ENCODE measurements at places on chromosomes 11 and 22. TPM values are rescaled to one million over a fixed set of nuclear protein-coding genes. Genes with fewer than 3 reads are reported as not detected.
A peak's percentile ranks its signal among the peaks of the same experiment; 100 is the strongest.

DNA sequence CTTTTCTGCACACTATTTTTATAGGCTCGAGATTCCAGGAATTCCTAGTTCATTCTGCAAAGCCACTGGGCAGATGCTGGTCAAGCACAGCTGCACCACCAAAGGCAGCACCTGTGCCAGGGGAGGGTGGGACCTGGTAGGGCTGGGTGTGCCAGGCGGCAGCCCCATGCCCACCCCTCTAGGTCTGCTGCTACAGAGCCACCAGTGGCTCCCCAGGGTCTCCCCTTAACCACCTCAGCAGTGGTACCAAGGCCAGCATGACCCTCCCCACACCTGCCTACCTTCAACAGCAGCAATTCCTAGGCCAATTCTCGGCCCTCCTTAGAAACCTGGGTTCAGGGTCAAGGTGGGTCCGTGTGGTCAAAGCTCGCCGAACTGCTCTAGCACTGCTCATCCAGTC is 39.5 kb downstream of the PHF21B start:
- H3K4me3 ChIP-seq = no peak overlapping the region
- DNase-seq = no peak
- H3K27me3 ChIP-seq = peaks cover 7% of the 10 kb centered on the region
- H3K4me1 ChIP-seq = no peaks in the 10 kb centered on the region
- H3K36me3 ChIP-seq = no peaks in the 10 kb centered on the region

DNA sequence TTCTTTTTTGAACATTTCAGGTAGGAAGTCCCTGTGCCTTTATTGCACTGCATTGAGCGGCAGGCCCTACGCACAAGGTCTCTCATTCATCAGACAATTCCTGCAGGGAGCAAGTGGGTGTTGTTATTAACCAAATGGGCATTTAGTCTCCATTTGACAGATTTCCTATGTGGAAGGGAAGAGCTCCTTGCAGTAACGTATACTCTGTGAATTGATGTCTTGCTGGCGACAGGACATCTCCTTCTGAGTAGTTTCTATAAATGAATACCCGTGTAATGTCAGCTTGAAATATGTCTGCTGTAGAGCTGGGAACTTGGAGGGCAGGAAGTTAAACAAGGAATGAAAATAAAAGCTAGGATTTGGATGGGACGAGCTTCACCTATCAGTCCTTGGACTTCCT is 3.7 kb downstream of the OR5B21 start:
- no peak for DNase-seq
- peaks cover 22% of the 10 kb centered on the region for H3K4me1 ChIP-seq
- peaks cover 17% of the 10 kb centered on the region for H3K36me3 ChIP-seq
- H3K27me3 ChIP-seq = no peaks in the 10 kb centered on the region
- H3K27ac ChIP-seq = peak overlapping the region; percentile 9

- DNase-seq = no peak
- no peaks in the 10 kb centered on the region for H3K36me3 ChIP-seq
- H3K4me1 ChIP-seq = no peaks in the 10 kb centered on the region
- no peak overlapping the region for H3K27ac ChIP-seq
- no peak overlapping the region for H3K4me3 ChIP-seq
These were observed 16.0 kb upstream of the ELF5 start for GRCh38 chr11:34529643-34530042.

- H3K27me3 ChIP-seq = peaks cover 2% of the 10 kb centered on the region
- H3K4me1 ChIP-seq = no peaks in the 10 kb centered on the region
- no peaks in the 10 kb centered on the region for H3K36me3 ChIP-seq
These were observed 161.2 kb upstream of the NAV2 start for GRCh38 chr11:19551457-19551856.

GRCh38 chr11:84865791-84866535 is 761.2 kb downstream of the DLG2 start:
- no peak overlapping the region for H3K27ac ChIP-seq
- no peak for DNase-seq
- H3K4me3 ChIP-seq = no peak overlapping the region
- no peaks in the 10 kb centered on the region for H3K27me3 ChIP-seq

DNA sequence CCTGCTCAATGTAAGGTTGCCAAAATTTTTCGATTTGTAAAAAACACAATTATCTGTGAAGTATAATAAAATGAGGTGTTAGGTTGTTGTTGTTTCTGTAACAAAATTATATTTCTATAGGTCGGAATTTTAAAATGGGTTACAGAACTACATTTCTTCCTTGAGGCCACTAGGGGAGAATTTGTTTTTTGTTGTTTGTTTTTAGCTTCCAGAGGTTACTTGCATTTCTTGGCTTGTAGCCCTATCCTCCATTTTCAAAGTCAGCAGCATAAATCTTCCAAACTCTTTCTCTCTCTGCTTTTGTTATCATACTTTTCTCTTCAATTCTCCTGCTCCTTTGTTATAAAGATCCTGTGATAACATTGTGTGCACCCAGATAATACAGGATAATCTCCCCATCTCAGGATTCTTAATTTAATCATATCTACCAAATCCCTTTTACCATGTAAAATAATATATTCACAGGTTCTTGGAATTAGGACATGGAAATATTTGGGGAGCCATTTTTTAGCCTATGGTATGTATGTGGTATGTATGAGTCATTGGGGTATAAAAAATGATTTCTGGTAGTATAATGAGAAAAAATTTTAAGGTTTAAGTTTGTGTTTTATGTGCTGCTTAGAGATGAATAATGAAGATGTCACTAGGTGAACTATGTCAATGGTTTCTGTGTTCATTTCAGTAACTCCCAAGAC is 9.4 kb upstream of the PATL1 start:
- DNase-seq = no peak
- no peaks in the 10 kb centered on the region for H3K36me3 ChIP-seq
- no peak overlapping the region for H3K4me3 ChIP-seq
- peak overlapping the region; percentile 16 for H3K27ac ChIP-seq
- H3K27me3 ChIP-seq = peaks cover 5% of the 10 kb centered on the region

DNA sequence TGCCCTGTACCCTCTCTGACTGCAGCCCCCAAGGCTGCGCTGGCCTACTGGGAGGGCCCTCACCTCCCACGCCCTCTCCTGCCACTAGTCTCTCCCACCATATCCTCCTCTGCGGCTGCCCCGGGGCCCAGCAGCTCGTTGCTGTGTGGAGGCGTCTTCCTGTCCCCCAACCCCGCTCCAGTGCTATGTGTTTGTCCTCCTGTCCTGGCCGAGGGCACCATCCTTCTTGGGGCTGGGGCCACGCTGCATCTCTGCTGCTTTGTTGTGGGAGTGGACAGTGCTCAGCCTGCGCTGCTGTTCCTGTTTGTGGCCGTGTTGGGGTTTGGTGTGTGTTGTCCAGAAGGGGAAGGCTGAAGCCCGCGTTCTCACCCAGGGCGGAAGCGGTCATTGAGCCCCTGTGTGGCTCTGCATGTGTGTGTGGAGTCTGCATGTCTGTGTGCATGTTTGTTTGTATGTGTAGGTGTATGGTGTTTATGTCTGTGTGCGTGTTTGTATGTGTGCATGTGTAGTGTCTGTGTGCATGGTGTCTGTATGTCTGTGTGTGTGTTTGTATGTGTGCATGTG is 15.7 kb downstream of the TPCN2 start:
- H3K4me1 ChIP-seq = peaks cover 5% of the 10 kb centered on the region
- no peaks in the 10 kb centered on the region for H3K27me3 ChIP-seq
- DNase-seq = no peak
- H3K4me3 ChIP-seq = no peak overlapping the region
- H3K36me3 ChIP-seq = no peaks in the 10 kb centered on the region

DNA sequence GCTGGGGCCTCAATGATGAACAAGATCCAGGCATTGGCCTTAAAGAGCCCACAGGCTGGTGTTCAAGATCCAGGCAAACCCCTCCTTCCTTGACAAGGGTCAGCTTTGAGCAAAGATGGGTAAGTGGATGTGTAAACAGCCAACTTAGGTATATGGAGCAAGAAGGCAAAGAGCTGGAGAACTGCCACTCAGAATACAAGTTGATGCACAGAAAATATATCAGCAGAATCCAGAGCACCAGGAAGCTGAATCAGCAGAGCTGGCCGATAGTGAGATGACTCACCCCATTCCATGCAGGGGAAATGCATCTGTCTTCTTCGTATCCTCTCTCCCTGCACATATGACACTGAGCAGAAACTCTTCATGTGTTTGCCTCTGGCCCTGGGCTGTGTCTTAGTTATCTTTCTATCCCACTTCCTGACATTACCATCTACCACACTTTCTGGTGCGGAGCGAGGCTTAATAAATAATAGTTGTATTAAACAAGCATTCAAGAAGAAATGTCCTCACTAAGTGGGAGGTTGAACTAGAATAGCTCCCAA is 57.8 kb downstream of the ENDOD1 start:
- no peak for DNase-seq
- no peak overlapping the region for H3K27ac ChIP-seq
- peaks cover 22% of the 10 kb centered on the region for H3K27me3 ChIP-seq
- no peaks in the 10 kb centered on the region for H3K36me3 ChIP-seq

DNA sequence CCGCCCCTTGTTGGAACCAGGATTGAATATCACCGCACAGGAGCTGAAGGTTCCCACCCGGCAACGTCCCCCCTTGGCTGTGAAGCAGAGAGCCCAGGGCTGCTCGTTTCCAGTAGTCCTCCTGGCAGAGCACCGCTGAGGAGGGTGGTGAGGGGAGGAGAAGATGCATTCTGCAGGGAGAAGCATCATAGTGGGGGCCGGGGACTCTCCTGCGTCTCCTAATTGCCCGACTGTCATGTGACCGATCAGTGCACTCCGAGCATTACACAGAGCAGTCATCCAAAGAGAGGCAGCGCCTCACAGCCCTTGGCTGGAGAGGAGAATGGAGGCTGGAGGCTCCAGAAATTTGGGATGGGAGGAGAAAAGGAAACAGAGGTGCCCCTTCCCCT is 85.0 kb upstream of the SEPTIN5 start:
- no peak overlapping the region for H3K4me3 ChIP-seq
- no peaks in the 10 kb centered on the region for H3K36me3 ChIP-seq
- no peak overlapping the region for H3K27ac ChIP-seq
- no peak for DNase-seq

- no peaks in the 10 kb centered on the region for H3K4me1 ChIP-seq
- H3K4me3 ChIP-seq = no peak overlapping the region
- DNase-seq = no peak
- peaks cover 2% of the 10 kb centered on the region for H3K27me3 ChIP-seq
These were observed 72.9 kb downstream of the CACNA1I start for GRCh38 chr22:39643311-39644083.

DNA sequence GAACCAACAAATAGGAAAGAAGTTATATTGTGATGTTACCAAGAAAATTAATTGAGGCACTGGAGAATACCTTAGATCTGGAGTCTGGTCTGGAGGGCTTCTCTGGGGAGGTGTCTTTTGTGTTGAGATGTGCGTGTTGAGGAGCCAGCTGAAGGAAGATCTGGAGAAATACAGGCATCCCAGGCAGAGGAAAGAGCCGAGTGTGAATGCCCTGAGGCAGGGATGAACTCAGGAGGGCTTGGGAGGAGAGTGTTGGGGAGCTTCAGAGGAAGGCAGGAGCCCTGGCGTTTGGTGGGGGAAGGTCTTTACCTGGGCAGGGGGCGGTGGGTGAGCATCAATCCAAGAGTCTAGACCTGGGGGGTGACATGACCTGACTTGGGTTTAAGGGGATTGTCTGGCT is 13.1 kb downstream of the SYNGR1 start:
- no peak overlapping the region for H3K27ac ChIP-seq
- H3K4me1 ChIP-seq = peaks cover 5% of the 10 kb centered on the region
- H3K27me3 ChIP-seq = no peaks in the 10 kb centered on the region
- H3K36me3 ChIP-seq = no peaks in the 10 kb centered on the region
- H3K4me3 ChIP-seq = no peak overlapping the region
- no peak for DNase-seq

Gene KCTD14
- total RNA-seq = not detected

Gene NPAS4
- total RNA-seq = 0.11 TPM

Gene CRYAB
- not detected for total RNA-seq

Gene NECTIN1
- total RNA-seq = 3.8 TPM

Gene UBQLNL
- total RNA-seq = not detected

Gene SERPING1
- not detected for total RNA-seq

Gene ADM
- total RNA-seq = 46.9 TPM

Gene VSIG10L2
- total RNA-seq = not detected

Data from activated CD8-positive, alpha-beta T cell treated with anti-CD3 and anti-CD28 coated beads for 36 hours (primary cell).